ENCODE measurements at places on chromosomes 7 and 10.

- no peak for DNase-seq
Measured at GRCh38 chr7:77899516-77899915, 100.9 kb downstream of the PHTF2 start.

GRCh38 chr10:79007421-79008319 is 61.1 kb upstream of the ZMIZ1 start:
- no peak for DNase-seq

DNA sequence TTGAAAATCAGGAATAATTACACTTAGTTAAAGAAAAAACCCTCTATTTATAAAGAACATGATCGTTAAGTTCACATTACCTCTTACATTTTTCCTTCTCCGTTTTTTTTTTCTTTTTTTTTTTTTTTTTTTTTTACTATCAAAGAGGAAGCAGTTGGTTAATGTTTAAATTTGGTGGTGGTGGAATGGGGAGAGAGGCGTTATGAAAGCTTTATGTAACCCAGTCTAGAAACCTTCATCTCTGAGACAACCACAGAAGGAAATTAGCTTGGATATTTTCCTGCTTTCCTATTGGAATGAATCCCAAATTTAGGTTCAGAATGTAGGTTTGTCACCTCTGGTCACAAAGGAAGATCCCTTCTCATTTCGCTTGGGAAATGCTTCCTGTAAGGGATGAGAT is 31.5 kb upstream of the LHFPL3 start:
- no peak for DNase-seq

DNA sequence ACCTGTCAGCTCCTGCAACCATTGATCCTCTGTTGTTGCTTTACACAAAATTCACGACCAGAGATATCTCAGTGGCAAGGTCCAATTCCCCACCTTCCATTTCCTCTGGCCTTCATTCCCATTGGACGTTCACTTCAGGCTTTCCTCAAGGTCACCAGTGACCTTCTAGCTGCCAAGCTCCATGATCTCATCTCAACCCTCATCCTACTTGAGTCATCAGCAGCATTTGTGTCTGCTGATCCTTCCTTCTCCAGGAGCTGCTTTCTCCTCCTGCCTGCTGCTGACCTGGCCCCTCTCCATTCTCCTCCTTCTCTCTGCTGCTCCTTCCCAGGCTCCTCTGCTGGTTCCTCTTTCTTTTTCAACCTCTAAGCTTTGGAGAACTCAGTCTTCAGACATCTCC is 66.2 kb upstream of the C10orf90 start:
- no peak for DNase-seq

DNA sequence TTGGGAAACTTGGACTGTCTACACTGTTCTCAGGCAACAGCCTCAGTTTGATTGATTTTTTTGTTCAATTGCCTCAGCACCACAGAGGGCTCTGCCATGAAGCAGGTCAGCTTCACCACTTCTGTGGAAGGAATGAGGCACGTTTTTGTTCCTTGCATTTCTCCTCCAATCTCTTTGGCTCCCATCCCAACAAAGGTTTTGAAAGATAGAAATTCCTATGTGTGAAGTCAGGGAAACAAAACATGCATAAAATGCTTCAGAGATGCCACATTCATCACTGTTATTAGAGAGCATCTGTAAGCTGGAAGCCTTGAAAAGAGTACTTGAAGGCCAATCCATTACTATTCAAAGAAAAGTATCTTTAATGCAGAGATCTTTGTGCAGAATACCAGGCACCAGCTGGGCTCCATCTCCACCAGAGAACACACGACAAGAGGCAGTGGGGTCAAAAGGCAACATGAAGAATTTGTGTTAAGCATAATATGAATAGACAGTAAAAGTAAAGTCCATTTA is 249.1 kb upstream of the LYZL1 start:
- no peak for DNase-seq

DNA sequence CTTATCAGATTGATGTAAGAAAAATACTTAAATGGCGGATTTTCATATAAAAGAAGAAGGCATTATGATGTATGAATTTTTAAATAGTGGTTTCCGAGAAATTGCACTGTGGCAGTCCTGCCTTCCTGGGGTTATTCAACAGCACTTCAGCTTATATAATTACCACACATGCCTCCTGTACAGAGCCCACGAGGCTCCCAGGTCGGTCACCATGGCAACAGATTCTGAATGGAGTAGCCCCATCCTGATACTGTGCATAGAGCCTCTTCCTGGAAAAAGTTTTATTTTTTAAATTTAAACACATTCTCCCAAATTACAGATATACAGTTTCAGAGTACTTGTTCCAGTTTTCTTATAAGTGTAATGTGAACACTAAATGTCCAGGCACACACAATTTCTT is 15.9 kb upstream of the ASB4 start:
- DNase-seq: no peak

GRCh38 chr10:66151346-66151745 is 774.5 kb upstream of the LRRTM3 start:
- no peak for DNase-seq

- DNase-seq: no peak
Measured at GRCh38 chr7:25073451-25073850, 51.6 kb downstream of the CYCS start.
